ENCODE measurements at places on chromosomes 4 and X.

DNA sequence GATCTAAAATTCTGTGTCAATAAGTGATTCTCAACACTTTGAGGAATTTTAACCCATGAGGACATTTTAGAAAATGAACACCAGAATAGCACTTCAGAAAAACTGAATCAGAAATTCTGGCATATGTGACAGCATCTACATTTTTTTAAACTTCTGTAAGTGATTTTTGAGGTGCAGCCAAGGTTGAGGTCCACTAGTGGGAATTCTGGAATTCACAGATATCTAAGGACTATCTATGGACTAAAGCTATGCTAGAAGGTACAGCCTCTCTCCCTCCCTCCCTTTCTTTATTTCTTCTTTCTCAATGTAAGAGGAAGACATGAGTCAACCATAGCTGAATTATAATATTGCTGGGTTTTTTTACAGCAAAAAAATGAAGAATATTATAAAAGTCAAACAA is 508.2 kb upstream of the ATOH1 start:
- no peak for DNase-seq

GRCh38 chrX:37961118-37961517 is 45.2 kb upstream of the SYTL5 start:
- DNase-seq, result no peak

- DNase-seq, result no peak
These were observed 44.6 kb upstream of the ANKRD50 start for GRCh38 chr4:124757126-124757525.

GRCh38 chr4:110306303-110306702 is 107.9 kb upstream of the ELOVL6 start:
- DNase-seq, result peak; percentile 55

DNA sequence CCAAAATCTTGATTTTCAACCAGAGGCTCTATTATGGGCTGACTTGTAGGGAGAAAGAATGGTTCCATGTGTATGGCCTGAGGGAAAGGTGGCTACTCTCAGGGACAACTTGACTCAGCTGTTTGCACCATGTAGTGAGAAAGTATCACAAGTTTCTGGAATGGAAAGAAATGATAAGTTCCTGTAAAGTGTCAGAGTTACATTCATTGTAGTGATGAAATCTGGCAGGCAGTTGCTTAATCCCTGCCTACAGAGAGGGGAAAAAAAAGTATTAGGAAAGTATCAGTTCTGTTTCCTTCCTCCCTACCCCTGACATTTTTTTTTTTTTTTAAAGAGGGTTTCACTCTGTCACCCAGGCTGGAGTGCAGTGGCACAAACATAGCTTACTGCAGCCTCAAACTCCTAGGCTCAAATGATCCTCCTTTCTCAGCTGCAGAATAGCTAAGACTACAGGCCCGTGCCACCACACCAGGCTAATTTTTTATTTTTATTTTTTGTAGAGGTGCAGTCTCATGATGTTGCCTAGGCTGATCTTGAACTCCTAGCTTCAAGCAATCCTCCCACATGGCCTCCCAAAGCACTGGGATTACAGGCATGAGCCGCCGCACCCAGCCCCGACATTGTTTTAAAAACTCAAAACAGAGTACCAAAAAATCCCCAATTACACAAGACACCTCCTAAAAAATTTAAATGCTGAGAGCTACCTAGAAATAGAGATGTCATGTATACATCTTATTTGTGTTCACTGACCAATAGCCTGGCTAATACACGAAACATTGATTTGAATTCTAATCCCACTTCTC is 4.8 kb upstream of the FBXL5 start:
- DNase-seq, result no peak

DNA sequence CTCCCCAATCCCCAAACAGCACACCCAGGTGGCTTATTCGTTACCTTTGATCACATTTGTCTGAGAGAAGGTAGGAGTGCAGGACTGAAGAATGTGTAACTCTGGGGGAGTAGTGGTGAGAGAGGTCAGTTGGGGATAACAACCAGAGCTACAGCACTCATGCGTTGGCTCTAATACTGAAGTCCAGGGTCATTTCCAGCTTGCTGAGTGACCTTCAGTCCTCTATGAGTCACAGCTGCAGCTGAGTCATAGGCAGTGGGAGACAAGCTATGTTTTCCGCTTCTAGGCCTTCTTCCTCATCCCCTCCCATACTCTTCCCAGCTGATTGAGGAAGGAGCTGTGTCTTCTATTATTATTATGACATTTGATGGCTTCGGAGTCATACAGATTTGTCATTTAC is 31.6 kb upstream of the CT47C1 start:
- no peak for DNase-seq

- no peak for DNase-seq
These were observed 51.9 kb upstream of the LAS1L start for GRCh38 chrX:65586491-65586890.

- no peak for DNase-seq
These were observed 54.1 kb upstream of the VEGFD start for GRCh38 chrX:15438332-15438731.

- DNase-seq, result peak; percentile 21
These were observed 1.7 kb upstream of the STIM2 start for GRCh38 chr4:26858947-26859401.

GRCh38 chr4:90290345-90290744 is 163.2 kb downstream of the CCSER1 start:
- DNase-seq, result no peak

DNA sequence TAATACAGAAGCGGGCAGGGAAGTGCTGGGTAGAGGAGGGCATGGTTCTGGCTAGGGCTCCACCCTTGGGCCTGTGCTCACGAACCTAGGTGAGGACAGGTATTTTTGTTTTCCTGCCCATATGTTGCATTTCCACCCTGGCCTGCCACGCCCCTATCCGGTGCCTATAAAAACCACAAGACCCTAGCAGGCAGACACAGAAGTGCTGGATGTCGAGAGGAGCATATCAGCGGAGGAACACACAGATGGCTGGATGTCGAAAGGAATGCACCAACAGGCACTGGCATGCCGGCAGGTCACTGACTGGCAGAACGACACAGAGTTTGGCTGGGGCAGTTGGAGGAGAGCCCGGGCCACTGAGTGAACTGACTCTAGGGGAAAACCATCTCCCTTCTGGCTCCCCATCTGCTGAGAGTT is 316.6 kb upstream of the BOD1L1 start:
- DNase-seq, result no peak

- peak; percentile 91 for DNase-seq
These were observed 432 bp upstream of the HTATSF1 start for GRCh38 chrX:136496764-136497555.

GRCh38 chr4:142098900-142099545 is 462.6 kb downstream of the IL15 start:
- DNase-seq, result no peak

DNA sequence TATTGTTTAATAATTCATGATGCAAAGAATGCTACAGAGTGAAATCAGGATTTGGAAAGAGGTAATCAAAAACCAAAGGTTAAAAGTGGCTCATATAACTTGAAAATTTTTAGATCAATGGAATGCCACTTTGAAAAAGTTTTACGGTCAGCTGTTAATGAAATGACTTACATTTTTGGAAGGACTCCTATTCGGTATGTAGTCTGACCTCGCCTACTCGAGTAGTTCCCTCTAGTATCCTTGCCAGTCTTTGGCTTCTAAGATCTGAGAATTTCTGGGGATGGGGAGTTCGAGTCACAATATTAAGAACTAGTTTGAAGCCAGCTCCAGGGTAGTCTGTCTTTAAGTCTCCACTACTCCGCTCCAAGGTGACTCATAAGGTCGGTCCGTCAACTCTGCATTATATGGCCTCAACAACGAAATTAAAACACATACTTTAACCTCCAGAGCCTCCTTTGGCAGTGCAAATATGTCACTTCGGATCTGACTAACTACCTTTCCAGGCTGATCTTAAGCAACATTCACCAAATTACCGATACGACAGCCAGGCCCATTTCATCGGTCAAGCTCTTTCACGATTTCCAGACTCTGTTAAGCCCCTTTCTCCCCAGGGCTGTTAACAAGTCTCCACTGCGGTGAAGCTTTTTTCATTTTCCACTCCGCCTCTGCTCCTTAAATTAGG is 733 bp upstream of the NAA15 start:
- DNase-seq, result no peak

GRCh38 chr4:144223661-144224060 is 83.1 kb upstream of the GYPA start:
- DNase-seq, result no peak

DNA sequence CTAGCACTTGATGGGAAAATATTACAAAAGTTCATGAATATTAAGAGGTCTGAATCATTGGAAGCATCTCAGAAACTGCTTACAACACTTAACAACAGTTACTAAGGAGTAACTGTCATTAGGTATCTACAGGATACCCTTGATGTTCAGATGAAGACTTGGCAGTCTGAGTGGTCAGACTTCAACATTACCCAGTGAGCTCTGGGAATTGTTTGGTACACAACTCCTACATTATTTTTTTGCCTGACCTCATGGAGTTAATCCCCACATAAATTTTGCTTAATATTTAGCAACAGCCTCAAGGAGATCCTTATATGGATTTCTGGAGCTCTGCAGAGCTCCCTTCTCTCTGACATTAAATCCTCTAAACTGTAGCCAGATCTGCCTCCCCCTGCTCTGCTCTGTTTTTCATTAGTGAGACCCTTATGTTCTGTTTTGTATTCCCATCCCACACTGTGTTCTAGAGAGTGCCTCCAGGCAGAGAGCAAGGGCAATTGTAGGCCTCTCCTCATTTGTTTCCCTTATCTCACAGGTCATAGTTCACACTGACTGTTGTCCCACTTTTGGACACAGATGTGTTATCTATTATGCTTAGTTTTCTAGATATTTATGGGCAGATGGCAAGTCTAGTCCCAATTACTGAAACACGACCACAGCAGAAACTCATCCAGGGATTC is 368.8 kb downstream of the GASK1B start:
- DNase-seq, result no peak

GRCh38 chr4:113692809-113693411 is 68.6 kb downstream of the CAMK2D start:
- DNase-seq, result no peak

DNA sequence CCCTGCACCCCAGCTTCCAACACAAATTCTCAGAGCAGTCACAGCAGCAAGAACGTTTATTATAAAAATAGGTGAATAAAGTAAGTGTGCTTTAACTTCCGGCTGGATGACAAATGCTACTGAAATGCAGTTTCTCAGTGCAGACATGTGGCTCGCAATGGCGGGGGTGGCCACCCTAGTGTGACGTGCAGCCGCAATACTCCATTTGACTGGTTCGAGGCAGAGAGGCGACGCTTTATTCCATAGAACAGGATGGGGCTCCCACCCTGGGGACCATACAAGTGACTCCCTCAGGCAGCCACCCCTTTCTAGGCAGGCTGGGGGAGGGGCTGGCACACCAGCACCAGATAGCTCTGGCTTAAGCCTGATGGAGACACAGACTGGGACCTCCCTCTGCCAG is 14.5 kb downstream of the TNIP2 start:
- DNase-seq, result no peak

DNA sequence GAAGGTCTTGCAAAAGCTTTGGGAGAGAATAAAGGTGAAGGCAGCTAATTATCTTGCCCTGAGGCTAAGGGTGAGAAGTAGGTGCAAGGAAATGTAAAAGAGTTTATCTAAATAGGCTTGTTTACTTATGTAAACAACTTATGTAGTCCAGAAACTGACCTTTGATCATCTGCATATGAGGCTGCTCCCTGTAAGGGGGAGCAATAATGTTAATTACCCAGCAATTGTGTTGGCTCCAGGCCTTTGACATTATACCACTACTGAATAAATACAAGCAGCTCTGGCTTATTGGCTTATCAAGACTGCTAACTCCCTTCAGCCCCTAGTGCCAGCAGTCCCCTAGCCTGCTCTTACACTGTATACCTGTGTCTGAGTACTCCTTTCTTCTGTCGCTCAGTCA is 303.7 kb upstream of the GNPDA2 start:
- DNase-seq, result no peak

Measured in NCI-H774 (cell line).